ENCODE measurements at places on chromosomes 5 and 9.

DNA sequence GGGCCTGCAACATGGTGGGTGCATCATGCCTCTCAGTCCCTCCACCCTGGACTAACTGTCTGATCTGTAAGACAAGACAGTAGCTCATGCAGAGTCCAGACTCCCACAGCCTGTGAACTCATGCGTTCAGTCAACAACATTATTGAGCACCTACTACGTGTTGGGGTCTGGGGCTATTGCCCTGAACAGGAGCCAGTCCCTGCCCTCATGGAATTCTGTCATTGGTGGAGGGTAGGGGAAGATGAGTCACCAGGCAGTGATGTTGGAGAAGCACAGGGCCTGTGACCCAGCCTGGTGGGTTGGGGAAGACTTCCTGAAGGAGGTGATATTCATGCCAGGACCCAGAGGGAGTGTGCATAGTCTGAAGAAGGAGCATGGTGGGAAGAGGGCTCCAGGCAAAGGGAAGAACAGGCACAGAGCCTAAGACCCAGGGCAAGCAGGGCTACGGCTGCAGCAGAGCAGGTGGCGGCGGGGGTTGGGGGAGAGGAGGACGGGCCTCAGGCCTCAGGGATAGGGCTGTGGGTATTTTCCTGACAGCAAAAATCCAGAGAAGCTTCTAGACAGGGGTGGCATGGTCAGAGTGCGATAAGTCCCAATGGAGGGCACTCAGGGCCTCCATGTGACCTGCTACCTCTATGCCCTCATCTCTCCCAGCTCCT lies 26.7 kb upstream of the PSD2 start:
- DNase-seq: no peak

DNA sequence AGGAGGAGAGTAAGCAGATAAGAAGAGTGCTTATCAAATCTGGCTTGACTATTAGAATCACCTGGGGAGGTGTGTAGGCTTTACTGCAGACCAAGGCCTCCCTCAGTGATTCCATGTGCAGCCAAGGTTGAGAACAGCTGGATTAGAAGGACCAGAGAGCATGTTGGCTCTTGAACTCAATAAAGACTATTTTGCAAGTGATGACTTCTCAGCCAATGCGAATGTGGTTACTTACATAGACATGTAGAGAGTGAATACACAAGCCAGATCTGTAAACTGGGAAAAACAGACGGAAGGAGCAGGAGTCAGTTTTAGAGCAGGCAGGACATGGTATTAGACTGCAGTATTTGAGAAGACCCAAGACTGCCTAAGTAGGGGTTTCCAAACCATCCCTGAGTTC lies 48.5 kb downstream of the MAMDC2 start:
- DNase-seq: no peak

DNA sequence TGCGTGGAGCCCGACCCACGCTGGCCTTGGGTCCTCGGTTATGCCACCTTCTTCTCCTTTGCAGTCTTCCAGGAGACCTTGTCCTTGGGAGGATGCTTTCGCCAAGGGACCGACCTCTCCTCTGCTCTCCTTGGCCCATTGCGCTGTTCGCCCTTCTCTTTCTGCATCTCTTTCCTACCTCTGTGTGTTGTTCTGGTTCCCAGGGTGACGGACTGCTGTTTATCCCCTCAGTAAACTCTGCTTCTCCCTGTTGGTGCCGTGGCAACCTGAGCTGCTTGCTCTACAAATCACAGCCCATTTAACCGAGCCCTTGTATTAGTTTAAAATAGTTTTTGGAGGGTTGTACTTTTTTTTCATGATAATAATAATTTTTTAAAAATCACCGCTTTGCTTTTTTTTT lies 97.9 kb downstream of the DAPK1 start:
- no peak for DNase-seq

DNA sequence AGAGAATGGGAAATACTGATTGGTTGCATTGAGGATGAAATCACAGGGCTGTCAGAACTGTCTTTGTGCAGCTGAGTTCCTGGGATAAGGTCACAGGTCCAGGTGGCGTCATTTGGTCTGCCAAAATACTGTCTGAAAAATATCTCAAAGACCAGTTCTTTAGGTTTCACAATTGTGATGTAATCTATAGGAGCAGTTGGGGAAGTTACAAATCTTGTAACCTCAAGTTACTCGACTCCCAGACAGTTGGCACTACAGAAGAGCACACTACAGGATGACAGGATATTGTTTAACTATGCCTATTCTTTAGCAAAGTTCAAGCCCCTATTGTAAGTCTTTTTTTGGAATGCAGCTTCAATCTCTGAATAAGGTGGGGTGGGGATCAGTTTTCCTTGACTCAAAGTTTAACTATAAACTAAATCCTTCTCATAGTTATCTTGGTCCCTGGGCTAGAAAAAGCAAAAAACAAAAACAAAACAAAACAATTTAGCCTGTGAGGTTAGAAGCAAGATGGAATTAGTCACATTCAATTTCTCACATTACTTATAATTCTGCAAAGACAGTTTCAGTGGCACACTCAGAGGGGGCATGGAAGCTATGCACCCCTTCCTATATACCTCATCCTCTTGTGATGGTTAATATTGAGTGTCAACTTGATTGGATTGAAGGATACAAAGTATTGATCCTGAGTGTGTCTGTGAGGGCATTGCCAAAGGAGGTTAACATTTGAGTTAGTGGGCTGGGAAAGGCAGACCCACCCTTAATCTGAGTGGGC lies 276.0 kb downstream of the AUH start:
- no peak for DNase-seq

GRCh38 chr5:157677931-157678330 lies 6.6 kb downstream of the C5orf52 start:
- DNase-seq: no peak

- no peak for DNase-seq
Observed at GRCh38 chr5:12095808-12096281, 191.6 kb upstream of the CTNND2 start.

- no peak for DNase-seq
Observed at GRCh38 chr9:124419832-124420489, 4.7 kb upstream of the PSMB7 start.

DNA sequence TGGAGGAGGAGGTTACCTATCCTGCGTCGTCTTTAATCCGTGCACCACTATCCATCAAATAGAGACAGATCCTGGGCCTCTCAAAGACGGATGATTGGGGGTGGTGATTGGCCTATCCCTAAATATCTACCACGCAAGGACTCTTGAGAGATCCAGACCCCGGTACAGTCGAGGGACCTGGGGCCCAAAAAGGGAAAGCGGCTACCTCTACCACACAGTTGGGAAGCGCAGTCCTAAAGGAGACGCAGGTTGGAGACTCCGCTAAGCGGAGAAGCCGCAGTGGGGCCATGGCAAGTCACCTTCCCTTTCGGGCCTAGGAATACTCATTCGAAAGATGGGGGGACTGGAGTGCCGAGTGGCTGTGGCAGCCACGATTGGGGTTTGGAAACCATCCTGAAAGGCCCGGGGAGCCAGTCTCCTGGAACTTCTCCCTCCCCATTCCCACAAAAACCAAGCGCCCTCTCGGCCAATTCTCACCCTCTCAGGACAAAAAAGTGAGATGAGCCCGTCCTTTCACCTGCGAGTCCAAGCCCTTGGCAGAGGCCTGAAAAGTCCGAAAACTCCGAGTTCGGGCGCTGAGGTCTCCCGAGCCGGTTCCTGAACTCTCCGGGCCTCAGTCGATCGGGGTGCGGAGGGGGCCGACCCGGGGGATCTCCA lies 499 bp upstream of the FOXE1 start:
- DNase-seq: no peak

- peak; percentile 24 for DNase-seq
Observed at GRCh38 chr5:140114341-140115185, 654 bp downstream of the PURA start.

DNA sequence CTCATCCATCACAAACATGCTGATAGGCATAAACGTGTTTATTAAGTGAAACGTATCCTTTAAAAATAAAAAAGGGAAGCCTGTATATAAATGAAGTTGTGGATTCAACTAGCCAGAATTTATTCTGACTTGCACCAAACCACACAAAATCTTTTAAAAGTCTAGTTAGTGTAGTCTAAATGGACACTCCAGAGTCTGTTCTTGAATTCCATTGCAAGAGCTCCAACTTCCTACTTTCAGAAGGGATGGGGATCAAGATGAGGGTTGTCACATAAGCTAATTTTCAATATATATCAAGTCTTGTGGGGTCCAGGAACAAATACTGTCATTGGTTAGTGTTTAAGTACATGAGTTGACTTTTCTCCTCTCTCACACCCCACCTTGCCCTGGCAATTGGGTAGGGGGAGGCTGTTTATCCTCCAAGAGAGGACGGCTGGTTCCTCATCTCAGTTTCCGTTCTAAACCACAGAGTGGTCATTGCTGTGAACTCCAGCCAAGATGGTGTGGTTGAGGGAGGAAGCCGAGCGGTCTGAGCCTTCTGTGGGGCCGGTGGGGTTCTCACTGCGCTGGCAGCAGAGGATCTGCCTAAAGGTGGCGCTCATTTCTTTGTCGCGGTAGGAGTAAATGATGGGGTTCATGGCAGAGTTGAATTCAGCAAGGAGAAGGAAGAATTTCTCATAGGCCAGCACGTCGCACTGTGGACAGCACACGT lies 163.2 kb downstream of the LPAR1 start:
- DNase-seq: no peak

DNA sequence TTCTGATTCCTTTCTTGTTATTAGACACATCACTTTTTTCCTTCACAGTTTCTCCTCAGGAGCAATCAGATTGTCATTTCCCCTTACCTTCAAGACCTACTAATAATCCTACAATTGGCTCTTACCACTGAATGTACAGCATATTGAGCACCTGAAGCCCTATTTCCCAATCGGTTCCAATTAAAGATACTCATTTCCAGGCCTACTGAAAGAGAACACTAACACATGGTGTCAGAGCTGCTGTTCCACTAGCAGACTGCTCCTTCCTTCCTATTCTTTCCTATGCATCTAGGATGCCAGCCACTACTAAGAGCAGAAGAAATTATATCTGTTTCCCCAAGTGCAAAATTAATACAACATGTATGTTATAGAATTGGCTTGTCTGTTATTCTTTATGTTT lies 34.6 kb downstream of the SKIC3 start:
- DNase-seq: no peak

DNA sequence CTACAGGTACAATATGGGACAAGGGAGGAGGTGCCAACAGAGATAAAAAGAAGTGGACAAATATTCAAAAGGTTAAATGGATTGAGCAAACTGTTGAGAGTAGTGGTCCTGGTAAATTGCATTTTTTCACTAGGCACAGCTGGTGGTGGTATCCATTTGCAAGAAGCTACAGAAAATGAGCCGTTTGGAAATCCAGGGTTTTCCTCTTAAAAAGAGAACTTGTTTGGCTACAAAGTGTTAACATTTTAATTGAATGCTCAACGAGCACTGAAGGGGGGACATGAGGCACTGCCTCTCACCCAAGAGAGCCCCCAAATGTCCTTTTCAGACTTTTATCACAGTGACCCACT lies 491 bp upstream of the ZCCHC9 start:
- no peak for DNase-seq

GRCh38 chr5:95390812-95391492 lies at the start of gene FAM81B:
Gene FAM81B, plus strand, starts transcription at chr5:95391366. Its CDS starts 24 bp downstream, at chr5:95391390.
- DNase-seq: no peak

DNA sequence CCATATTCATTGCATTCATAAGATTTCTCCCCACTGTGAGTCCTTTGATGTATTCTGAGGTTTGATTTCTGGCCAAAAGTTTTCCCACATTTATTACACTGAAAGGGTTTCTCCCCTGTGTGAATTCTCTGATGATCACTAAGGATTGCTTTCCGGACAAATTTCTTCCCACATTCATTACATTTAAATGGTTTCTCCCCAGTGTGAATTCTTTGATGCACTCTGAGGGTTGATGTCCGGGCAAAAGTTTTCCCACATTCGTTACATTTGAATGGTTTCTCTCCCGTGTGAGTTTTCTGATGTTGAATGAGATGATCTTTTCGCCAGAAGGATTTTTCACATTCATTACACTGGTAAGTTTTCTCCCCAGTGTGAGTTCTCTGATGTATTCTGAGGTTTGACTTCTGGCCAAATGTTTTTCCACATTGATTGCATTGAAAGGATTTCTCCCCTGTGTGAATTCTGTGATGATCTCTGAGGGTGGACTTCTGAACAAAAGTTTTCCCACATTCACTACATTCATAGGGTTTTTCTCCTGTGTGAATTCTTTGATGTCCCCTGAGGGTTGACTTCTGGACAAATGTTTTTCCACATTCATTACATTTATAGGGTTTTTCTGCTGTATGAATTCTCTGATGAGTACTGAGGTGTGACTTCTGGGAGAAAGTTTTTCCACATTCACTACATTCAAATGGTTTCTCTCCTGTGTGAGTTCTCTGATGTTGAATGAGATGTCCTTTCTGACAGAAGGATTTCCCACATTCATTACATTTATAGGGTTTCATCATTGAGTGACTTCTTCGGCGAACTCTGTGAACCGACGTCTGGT lies 18.8 kb downstream of the ZNF510 start:
- DNase-seq: no peak

DNA sequence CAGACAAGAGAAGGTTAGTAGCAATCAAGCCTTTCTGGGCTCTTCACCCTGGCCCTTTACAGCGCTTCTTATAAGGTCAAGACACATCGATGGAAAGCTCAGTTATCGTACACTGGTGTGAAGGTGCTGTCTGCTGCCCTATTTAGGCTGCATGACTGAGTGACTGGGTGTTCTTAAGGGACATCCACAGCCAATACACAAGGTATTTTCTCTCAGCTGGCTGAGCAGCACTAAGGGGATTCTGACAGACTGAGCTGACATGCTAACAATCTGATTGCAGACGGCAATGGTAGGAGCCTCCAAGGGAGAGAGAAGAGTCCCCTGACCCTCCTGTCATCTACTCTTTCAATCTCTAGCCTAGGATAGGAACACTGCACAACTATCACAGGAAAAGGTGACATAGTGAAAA lies 577.9 kb downstream of the ISL1 start:
- DNase-seq: no peak

DNA sequence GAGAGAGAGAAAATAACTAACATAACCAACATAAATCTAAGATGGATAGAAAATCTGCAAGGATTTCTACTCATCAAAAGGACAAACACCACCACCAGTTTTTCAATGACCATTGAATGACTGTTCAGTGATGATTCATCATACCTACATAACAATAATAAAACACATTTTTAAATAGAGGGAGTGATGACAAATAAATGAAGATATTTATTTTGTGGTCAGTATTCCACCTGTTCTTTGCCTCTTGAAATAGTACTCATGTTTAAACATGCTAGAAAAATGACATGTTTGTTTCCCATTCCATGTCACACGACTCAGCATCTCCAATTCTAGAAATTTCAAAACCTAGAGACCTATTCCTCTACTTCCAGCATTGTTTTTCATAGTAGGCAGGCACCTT lies 34.6 kb upstream of the ADAMTS16 start:
- no peak for DNase-seq

Data from CD4-positive, alpha-beta T cell treated with Interleukin-15 for 4 hours (primary cell).